ENCODE measurements at places on chromosomes 1 and 21.

DNA sequence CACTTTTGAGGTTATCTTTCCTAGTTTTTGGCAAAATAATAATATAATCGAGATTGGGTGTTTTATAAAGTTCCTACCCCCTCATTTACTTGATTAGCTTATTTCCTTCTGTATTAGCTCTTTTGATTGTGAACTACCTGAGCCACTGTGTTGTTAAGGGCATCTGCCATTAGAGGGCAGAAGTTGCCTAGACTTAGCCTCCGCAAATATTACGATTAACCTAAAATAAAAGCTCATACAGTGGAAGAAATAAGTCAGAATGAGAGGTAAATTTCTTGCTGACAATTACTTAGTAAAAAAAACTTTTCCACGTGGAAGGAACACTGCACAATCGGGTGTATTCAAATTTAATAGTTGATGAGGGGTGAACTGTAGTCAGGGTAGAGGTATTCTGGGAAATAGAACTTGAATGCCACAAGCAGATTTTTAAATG is 2.3 kb downstream of the H3-3A start:
- peak; percentile 85 for DNase-seq

- DNase-seq: peak; percentile 66
Measured at GRCh38 chr1:204087181-204087892, 14.4 kb downstream of the SOX13 start.

- DNase-seq: peak; percentile 6
Measured at GRCh38 chr1:224182057-224182865, 779 bp upstream of the DEGS1 start.

DNA sequence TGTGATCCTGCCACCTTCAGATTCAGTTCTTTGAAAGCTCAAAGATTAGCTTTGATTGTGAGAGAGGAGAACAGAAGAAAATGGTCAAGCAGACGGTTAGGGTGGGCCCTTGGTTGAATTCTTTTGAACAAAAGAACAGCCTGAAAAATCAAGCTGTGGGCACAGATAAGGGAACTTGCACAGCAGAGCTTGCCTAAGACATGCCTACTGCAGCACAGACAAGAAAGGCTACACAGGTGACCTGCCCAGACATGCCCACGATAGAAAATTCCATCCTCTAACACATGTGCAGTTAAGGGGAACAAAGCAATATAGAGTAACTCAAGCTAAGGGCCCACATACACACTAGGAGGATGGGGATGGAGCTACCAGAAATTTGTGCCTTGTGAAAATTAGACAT is 512.5 kb upstream of the LRRC7 start:
- no peak for DNase-seq

DNA sequence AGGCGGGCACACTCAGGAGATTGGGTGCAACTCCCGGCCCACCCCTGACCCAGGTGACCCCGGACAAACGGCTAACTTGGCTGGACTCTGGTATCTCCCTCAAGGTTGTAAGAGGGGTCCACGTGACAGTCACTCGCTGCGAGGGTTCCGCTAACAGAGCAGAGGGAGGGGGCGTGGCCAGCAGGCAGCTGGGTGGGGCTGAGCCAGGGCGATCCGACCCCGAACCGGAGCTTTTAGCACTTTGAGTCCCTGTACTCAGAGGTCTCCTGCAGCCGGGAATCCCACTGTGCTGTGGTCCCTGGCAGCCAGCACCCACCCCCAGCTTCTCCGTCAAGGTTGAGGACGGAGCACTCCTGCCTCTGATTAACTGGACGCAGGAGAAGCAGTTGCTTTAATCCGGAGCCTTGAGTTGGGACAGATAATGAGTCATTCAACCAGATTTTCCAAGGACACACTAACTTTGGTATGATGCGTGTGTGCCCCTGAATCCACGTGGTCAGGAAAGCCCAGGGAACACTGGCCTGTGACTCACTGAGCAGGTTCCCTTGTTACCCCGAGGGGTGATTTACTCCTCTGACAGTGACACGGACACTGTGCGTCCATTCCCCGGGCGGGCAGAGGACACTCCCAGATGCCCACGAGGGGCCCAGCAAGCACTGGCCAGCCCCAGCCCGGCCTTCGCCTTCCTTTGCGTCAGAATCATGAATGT is 16.8 kb downstream of the TRPM2 start:
- DNase-seq: peak; percentile 94

DNA sequence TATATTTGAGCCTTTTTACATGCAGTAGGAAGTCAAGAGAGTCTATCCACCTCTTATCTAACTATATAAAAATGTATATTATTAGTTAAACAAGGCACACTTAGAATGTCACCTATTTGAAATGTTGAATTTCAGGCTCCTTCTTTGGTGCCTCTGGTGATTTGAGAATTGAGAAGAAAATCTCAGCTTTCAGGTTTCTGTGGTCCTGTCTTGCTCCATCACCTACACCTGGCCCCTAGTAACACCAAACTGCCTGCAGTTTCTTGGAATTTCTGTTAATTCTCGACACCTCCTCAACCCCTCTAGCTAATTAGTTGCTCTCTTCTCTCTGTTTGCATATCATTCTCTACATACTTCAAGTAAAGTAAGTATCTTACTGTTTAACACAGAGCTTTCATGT is 54.9 kb upstream of the WNT2B start:
- no peak for DNase-seq

DNA sequence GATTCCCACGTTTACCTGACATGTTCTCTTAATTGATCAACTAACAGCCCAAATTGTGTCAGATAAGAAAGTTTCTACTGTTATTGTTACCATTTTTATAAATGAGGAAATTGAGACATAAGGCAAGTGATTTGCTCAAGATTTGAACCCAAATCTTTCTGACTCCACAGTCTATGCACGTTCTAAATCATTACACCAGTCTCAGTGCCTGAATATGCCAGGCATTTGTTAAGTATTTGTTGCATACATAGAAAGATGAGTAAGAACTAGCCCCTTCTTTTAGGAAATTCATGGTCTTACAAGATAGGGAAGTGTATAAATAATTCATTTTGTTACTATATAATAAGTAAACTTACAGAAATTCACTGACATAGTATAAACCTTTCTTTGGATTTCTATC is 7.1 kb upstream of the CD101 start:
- no peak for DNase-seq

- no peak for DNase-seq
Measured at GRCh38 chr1:200911361-200911760, 16.7 kb downstream of the INAVA start.

DNA sequence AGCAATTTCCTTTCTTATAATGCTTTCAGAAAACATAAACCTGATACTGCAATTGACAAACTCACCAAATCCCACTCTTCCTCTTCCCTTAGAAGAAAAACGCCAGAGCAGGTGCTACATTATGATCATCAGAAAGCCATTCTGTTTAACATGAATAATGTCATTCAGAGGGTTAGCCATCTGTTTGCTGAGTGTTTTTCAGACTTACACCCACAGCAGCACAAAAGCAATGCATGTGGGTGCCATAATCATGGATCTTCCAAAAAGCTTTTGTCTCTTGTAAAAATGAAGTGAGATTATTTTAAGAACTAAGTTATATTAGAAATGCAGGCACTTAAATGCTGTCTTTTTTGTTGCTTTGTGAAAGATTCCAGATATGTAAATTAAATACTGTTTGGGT is 204.6 kb upstream of the TMPRSS15 start:
- no peak for DNase-seq

DNA sequence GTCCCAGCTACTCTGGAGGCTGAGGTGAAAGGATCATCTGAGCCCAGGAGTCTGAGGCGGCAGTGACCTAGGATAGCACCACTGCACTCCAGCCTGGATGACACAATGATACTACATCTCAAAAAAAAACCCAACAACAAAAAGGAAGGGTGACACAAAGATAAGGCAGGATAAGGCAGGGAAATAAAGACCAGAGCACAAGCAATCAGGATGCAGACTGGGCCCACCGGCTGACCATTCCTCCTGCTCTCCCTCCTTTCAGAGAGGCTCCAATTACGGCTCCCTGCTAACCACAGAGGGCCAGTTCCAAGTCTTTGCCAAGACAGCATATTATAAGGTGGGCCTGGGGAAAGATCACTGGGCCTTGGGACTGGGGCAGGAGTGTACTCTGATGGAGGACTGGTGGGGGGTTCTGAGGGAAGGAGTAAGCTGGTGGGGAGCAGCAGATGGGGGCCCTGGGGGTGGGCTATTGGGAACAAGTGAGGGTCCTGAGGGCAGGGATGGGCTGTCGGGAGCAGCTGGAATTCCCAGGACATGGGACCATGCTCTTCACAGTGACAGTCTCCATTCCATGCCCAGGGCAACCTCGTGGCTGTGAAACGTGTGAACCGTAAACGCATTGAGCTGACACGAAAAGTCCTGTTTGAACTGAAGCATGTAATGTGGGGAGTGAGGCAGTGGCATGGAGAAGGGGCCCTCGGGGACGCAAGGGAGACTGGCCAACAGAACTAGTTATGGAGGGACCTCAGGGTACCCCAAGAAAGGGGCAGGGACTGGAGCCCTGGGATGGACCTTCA is 7.3 kb downstream of the NPR1 start:
- peak; percentile 27 for DNase-seq

GRCh38 chr1:70072231-70072751 is 133.1 kb downstream of the LRRC40 start:
- DNase-seq: peak; percentile 85
